ENCODE measurements at places on chromosomes 3 and 15.

DNA sequence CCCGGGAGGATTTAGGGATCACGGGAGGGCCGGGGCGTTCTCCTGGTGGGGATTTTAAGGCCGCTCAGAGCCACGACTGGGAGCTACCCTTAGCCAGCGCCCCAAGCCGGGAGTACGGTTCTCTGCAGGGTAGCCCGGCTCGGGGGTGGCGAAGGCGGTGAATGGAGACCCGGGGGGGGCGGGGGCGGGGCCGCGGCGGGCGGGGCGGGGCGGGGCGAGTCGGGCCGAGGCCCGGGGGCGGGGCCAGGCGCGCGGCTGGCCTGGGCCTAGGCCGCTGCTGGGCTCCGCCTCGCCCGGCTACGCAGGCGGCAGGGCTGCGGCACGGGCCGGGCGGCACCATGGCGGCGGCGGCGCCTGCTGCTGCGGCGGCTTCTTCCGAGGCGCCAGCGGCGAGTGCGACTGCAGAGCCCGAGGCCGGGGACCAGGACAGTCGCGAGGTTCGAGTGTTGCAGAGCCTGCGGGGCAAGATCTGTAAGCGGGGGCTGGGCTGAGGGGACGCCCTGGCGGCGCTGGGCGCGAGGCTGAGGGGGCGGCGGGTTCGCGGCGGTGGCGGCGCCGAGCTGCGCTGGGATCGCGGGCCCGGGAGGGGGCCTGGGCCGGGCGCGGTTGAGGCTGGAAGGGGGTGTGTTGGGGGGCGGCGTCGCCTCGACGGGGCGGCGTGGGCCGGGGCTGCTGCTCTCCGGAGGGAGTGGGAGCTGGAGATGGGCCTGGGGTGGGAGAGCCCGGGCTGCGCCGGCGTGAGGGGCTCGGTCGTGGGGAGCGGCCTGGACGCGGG lies at the start of gene RASA2:
Gene RASA2 (plus strand): TSS at position 282 of the 775 bp plus-strand sequence. CDS start 57 bp downstream, at position 339.
- no peak for DNase-seq

- DNase-seq: no peak
Measured at GRCh38 chr3:52136513-52136912, 17.7 kb downstream of the POC1A start.

DNA sequence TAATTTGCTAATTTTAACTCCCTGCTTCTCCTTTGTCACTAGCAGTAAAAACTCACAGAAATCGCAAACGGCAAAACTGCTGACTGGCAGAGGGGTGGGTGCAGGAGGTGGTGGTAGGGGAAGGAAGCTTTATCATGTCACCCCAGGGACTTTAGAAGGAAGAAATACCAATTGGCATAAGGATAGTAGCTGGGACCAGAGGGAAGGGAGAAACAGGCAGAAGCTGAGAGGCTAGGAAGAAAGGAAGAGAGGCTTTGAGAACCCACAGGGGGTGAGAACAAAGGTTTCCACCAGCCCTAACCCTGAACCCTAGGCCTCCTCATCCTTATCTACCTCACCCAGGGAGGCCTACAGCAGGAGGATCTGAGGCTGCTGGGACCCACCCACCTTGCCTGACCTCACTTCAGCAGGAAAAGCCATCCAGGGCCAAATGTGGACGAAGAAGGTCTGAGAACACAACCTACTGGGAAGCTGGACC lies 10.7 kb downstream of the ITGB5 start:
- DNase-seq: no peak

GRCh38 chr3:142875583-142876207 lies 13.2 kb downstream of the PCOLCE2 start:
- DNase-seq: no peak

DNA sequence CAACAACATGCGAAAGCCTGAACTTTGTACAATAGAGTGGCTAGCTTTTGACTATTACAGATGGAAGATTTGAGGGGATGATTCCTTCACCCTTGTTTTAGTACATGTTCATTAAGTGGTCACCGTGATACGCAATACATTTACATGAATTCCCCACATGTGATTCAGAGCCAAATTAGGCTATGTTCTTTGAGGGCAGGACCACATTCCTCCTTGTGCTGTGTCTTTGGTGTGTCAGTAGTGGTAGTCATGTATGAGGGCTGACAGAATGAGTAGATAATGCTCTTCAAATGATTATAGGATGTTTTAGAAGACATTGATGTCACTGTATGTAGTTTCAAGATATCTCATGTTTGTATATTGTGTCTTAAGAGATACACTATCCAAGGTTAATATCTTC lies 12.1 kb downstream of the PTPRG start:
- no peak for DNase-seq

GRCh38 chr15:39198044-39199000 lies 382.6 kb upstream of the THBS1 start:
- DNase-seq: no peak

Data from AG04449 (cell line).